ENCODE measurements at places on chromosomes 3 and 15.

- no peak for DNase-seq
Measured at GRCh38 chr15:38297623-38298388, 45.2 kb downstream of the SPRED1 start.

DNA sequence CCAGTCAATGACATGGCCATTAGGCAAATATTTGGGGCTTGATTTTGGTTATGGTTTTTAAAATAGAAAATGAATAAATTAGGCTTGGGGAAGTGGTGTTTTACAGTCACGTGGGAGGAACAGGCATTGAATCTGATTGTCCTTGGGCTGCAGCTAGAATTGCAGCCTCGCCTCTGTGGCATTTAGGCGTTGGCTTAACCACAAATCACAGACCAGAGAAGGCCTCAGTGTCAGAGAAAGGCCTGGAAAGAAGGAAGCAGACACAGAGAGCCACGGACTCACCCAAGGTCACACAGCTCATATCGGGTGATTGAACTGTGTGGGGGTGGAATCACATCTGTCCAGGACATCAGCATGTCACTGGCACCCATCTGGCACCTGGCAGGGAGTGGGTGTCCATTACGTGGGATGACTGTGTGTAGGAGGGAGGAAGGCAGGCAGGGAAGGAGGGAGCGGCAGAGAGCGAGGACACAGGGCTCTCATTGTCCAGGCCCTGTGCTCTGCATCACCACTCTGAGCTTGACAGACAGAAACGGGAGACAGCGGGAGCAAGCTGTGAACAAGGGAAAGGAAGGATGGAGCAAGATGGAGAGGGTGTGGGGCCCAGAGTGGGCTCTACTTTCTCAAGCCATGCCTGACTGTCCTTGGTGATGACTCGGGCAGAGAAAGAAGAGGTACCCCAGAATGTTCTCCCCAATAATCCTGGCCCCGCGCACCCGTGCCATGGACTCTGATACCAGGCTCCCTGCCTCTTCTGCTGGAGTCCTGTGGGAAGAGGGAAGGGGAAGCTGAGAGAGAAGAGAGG is 186.4 kb downstream of the FAM43A start:
- DNase-seq: no peak

GRCh38 chr15:93583552-93583951 is 494.5 kb upstream of the RGMA start:
- DNase-seq: no peak

- peak; percentile 77 for DNase-seq
Measured at GRCh38 chr15:99105514-99106341, 848 bp downstream of the SYNM start.

DNA sequence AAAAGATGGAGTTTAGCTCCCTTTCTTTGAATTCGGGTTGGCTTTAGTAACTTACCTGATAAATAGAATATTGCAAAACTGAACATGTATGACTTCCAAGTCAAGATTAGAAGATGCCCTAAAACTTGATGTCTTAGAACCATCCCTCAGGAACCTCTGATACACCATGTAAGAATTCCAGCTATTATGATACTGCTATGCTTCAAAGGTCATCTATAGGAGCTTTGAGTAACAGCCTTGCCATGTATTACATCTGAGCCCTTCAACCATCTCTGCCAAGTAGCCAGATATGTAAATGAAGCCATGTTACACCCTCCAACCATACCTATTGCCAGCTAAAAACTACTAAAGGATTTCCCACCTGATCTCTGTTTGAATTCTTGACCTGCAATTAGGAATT is 854.2 kb downstream of the SI start:
- DNase-seq: no peak

DNA sequence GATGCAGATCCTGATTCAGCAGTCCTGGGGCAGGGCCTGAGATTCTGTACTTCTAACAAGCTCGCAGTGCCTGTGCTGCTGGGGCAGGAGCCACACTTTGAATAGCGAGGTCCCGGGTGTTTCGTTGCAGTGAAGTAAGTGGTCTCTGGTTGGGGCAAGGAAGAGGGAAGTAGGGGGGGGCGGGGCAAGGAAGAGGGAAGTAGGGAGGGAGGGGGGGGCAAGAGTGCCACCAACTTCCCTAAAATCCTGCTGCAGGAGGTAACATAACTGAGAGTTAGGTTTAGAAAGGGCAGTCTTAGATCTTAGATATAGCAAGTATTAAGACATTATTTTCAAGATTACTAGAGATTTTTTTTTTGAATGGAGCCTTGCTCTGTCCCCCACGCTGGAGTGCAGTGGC is 35.5 kb downstream of the CRTAP start:
- DNase-seq: no peak

DNA sequence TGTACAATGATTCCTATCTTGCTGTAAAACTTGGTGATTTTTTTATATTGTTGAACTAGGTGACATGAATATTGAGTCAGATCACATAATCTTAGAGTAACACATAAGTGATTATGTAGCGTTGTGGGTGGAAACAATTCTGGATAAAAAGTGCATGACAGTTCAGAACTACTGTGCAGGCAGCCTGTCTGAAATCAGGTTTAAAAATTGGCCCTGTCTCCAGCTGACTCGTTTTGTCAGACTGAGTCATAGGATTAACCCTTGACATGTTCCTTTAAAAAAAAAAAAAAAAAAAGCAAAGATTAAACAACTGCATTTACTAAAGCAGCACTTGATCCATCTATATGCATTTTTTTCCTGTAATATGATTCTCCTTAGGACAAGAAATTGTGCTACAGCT is 160.0 kb upstream of the CGNL1 start:
- DNase-seq: no peak

DNA sequence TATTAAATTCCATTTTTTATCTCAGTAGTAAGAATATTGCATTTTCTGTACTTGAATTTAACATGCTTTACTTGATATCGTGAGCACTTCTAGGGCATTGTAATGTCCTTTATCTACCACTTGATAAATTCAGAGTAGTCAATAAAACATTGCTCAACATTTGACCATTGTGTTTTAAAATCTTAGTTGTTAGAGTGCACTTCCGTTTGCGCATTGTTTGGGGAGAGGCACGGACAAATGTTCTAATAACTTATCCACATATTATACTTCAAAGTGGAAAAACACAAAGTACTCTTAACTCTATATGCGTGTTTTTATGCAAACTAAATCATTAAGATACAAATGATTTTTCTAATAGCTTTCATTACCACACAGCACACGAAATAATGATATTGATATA is 419 bp downstream of the FAM227B start:
- no peak for DNase-seq

DNA sequence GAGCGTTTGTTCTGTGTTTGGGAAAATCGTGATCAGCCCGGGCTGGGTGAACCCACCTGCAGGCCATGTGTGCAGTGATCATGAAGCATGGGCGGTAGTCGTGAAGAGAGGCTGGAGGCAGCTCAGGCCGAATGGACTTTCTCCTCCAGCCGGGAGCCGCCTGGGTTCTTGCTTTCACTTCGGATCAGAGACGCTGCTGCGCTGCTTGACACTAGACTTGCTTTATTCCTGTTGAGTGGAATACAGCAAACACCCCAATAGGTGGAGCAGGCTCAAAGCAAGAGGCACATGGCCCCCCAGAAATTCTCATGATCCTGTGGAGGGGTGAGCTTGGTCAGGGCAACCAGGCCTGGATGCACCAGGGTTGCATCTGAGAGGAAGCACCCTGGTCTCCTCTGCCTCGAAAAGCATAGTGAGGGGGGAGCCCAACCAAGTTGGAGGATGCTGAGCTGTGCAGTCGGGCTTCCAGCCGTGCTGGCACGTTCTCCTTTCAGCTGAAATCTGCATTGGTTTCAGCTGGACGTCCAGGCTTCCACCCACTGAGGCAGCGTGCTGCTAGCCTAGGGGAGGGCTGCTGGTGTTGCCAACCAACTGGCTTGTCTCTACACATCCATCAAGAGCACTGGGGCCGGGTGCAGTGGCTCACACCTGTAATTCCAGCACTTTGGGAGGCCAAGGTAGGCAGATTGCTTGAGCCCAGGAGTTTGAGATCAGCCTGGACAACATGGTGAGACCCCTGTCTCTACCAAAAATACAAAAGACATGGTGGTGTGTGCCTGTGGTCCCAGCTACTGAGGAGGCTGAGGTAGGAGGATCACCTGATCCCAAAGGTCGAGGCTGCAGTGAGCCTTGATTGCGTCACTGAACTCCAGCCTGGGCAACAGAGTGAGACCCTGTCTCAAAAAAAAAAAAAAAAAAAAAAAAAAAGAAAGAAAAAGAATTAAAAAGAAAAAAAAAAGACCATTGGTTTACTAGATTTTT is 2.8 kb upstream of the NRROS start:
- DNase-seq: no peak

- DNase-seq: no peak
Measured at GRCh38 chr15:59847968-59848367, 156.1 kb upstream of the FOXB1 start.

- DNase-seq: peak; percentile 63
Measured at GRCh38 chr3:183825456-183826161, at the start of gene MAP6D1. MAP6D1 (minus strand) TSS chr3:183825577; CDS start chr3:183825547, 30 bp downstream.

- no peak for DNase-seq
Measured at GRCh38 chr3:108461661-108462111, 48.7 kb downstream of the MYH15 start.

DNA sequence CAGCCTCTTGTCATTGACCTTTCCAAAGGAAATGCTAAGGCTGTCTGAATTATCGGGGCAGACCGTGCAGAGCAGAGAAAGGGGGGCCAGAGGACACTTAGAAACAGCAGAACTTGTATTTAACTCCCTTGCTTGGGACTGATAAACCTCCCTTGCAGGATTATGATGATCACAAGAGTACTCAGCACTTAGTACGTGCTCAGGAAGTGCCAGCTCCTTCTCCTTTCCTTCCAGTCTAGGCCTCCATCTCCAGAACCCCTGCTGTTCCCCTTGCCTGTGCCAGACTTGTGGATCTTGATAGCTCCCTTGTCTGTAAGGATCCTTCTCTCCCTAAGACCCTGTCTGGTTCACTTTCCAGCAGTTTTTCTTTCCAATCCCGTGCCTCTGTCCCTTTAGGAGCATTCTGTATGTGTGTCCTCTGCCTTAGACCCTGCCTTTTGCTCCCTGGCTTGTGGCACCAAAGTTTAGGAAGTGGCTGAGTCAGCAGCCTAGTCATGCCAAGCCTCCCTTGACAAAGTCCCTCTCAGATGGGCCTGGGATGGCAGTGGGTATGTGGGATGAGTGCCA is 747 bp downstream of the SORD start:
- no peak for DNase-seq

GRCh38 chr15:96326328-96327154 is 4.0 kb upstream of the NR2F2 start:
- no peak for DNase-seq

- DNase-seq: no peak
Measured at GRCh38 chr15:58934521-58934920, 1.0 kb upstream of the SLTM start.

GRCh38 chr3:21466476-21466875 is 284.5 kb downstream of the ZNF385D start:
- DNase-seq: no peak

Data from posterior cingulate gyrus (tissue), 11 donors.